ENCODE measurements at places on chromosomes 12 and 14.

DNA sequence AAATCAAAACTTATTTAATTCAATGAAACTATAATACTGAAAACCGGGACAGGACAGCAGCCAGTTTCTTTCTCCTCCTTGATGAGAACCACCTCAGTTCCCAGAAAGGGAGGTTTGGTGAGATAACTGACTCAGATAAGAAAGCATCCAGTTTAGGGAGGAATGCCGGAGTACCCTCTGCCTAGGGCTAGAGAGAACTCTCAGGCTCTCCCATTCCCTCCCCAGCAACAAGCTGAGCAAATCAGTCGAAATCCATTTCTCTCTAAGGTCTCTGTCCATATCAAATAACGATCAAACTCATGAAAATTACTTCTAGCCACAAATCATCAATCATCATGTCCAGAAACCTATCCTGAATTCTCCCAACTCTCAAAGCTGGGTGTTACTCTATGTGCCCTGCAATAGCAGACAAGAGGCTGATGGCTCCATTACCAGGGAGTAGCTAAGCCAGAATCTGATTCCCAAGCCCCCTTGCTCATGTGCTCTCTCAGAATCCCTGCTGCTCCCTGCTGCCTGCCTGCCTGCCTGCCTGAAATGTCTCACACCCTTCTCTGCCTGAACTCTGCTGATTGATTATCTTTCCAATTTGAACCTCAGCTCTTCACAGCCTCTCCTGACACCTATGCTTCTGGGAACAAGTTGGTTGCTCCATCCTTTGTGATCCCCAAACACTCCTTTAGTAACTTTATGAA lies 49.4 kb downstream of the SLC25A47 start:
- no peak for DNase-seq

DNA sequence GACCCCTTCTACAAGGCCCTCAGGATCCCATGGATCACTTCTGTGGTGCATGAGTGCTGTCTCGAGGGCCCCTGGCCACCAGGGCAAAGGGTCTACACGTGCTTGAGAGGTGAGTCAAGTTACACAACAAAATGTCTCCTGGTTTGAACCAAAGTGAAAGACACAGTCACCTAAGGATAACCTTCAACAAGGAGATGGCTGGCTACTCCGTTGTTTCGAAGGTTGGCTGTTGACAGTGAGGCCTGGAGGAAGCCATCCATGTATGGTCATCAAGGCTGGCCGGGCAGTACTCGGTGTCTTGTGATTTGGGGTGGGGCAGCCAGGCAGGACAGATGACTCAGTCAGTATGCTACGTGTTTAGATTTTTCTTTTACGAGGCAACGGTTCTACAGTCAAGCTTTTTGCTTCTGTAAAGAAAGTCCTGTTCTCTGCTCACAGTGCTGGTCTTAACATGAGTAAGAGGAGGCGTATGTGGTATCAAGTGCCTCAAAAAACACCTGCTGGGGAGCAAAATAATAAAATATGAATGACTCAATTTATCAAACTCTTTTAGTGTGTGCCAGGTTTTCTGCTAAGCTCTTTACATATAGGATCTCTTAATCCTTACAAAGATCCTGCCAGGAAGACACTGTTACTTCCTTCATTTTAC lies 18.0 kb upstream of the NT5DC3 start:
- no peak for DNase-seq

- no peak for DNase-seq
Measured at GRCh38 chr12:52813885-52814709, at the start of gene KRT4. KRT4 (minus strand) TSS chr12:52814116; CDS start chr12:52814058, 58 bp downstream.

DNA sequence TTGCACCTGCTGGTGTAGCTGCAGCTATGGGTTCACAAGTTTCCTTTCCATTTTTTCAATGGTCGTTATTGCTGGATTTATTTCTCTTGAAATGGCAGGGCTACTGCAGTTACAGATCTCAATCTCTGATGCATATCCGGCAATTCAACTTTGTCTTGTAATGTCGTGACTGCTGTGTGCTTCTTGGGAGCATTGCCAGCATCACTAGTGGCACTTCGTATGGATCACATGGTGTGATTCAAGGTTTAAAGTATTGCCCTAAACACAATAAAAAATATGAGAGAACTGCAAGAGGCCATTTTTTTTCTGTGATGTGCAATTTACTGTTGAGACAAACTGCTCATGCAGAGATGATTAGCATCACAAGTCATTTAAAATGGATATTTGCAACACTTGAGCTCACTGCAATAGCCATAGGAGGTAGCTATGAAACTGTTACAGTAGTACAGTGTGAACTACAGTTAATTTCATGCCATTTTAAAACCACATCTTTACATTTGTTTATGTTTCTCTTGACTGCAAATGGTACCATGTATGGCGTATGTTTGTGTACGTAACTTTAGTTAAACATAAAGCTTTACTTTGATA lies 217.4 kb upstream of the PDE3A start:
- DNase-seq = no peak

DNA sequence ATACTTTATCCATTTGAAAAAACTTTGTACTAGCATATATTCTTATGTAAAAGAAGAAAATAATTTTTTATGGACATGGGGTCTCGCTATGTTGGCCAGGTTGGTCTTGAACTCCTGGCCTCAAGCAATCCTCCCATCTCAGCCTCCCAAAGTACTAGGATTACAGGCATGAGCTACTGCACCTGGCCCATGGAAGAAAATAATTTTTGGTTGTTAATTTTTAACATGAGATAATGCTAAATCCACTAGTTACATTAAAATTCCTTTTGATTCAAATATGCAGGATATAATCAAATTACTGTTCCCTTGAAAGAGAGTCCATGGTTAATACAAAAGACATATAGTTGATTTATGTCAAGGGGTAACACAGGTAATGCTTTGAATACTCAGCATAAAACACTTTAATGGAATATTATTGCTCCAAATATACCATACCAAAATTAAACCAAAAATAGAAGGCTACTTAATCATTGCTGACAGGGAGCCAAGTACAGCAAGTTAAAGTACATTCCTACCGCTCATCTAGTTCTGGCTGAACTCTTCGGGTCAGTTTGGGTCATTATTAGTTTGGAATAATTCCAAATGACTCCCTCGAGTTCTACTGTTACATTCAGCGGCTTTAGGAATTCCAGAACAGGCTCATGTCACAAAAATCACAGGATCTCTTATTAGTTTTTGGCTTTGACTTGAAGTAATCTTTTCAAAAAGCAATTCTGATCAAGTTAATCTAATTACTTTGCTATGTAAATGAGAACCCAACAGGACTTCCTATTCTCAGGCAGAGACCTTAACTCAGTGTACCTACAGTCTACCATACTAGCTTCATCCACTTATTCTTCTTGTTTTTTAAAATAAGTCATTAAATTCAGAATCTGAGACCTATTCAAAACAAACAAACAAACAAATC lies 6.1 kb downstream of the SOS2 start:
- DNase-seq = peak; percentile 59

DNA sequence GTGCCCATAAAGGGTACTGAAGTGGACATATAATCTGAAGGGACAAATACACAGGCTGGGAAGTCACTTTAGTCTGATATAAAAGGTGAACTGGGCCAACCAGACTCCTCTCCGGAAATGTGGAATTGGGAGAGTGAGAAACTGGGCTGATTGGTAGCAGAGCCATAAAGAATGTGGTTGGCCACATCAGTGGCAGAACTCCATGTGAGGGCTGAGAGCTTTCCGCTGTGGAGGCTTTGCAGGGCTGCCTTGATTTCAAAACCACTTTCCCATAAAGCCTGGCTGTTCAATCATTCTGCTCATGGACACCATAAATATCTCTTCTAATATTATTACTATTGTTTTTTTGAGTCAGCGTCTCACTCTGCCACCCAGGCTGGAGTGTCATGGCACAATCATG lies 220.3 kb downstream of the MON2 start:
- no peak for DNase-seq

Data from body of pancreas (tissue), 4 donors.